ENCODE measurements at places on chromosomes 1 and 21.

GRCh38 chr1:119222271-119222670 lies 81.8 kb upstream of the WARS2 start:
- no peak for DNase-seq

DNA sequence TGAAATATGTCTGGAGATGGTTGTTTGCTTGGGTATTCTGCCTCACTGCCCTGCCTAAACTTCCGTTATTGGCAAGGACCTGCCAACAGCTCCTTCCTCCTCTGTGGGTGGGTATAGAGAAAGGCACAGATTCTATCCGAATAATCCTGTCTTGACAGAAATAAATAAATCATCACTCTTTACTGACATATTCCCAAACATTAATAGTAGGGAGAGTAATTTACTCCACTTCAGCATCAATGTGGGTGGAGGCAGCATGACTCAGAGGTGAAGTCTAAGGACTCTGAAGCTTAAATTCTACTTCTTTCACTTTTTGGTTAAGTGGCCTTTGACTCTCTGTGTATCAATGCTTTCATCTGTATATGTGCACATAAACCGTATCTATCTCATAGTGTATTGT lies 2.9 kb downstream of the CD84 start:
- DNase-seq = no peak

DNA sequence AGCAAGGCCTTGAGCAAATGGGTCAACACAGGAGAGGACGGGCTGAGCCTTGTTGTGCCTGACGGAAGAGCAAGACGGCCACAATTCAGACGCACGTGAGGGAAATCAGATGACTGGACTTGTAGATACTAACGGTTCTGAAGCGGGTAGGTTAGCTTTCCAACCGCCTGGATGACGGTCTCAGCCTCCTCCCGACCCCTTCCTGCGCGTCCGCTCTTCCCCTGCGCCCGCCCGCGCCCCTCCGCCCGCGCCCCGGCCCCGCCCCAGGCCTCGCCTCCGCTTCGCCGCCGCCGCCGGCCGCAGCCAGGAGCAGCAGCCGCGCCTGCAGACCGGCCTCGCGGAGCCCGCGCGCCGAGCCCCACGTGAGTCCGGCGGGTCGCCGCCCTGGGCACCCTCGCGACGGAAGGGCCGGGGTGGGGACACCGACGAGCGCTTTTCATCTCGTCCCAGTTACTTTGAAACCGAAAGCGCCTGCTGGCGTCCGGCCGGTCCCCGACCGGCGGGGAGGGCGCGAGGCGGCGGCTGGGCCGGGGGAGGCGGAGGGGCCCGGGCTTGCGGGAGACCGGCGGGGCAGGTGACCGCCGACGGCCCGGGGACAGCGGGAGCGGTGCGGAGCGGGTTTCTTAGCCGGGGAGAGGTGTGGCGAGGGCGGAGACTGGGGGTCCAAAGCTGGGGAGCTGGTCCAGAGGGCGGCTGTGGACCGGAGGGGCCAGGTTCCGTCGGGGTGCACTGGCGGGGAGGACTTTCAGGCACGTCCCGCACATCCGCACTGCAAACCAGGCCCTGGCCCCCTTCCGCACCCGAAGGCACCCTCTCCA lies at the start of gene TRAF5:
TRAF5 (plus strand) TSS at position 306 of the 818 bp plus-strand sequence. CDS start 26,407 bp downstream, outside the sequence.
- peak; percentile 67 for DNase-seq

DNA sequence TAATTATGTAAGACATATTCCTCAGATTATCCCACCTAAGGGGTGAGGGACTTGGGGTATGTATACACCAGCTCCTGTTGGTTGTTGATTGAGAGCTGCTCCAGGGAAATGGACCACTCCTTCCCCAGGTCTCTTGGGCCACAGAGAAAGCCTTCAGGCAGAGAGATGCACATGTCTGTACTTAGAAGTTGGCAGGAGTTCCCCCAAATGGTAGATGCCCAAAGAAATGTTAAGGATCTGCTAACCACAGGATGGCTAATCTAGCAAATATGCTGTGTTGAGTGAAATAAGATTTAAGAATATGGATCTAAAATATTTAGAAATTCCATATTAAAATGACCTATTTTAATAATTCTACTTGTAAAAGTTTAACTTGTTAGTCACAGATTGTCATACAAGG lies 100.8 kb upstream of the DNAH14 start:
- no peak for DNase-seq

GRCh38 chr1:27044613-27045151 lies 32.0 kb upstream of the TENT5B start:
- DNase-seq = peak; percentile 82

GRCh38 chr1:41647221-41648135 lies 163.0 kb upstream of the EDN2 start:
- DNase-seq = no peak

GRCh38 chr1:178458203-178458602 lies 38.6 kb downstream of the CLEC20A start:
- no peak for DNase-seq

DNA sequence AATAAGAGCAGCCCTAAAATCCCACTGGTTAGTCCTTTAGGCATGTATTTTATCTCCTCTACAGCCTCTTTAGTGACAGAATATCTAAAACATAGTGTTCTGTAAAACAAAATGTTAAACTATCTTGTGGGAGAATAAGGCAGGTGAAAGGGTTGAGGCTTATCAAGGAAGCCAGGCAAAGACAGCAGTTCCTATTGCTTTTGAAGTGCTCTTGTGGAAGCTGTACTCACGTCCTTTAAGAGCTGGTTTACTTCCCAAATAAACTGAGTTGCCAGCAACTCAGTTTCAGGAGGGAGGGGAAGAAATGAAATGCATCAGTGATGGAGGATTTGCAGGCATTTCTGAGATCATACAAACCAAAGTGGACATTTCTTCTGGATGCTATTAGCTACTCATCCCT lies 529.6 kb upstream of the ZRANB2 start:
- no peak for DNase-seq

GRCh38 chr1:116436611-116436970 lies 63.5 kb downstream of the ATP1A1 start:
- DNase-seq = no peak

- DNase-seq = peak; percentile 22
Measured at GRCh38 chr1:40185951-40186864, 25.0 kb downstream of the RLF start.

- DNase-seq = peak; percentile 85
Measured at GRCh38 chr1:54158071-54158470, 5.3 kb upstream of the CDCP2 start.

DNA sequence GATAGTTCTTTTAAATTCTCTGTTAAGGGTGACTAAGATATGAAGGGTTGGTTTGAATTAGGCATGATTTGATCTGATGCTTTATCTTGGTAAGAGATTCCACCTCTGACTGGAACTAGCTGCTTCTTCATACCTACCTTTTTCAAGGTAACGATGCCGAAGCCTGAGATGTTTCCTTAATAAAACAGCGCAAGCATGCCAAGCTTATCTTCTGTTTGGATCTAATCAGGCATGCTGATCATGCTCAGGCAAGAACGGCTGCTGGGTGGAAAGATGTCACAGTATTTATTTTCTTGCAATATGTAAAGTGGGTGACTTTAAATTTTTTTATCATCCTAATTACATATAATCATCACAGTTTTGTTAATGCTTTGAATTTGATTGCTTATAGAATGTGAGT lies 148.7 kb downstream of the ADGRL2 start:
- DNase-seq = no peak

DNA sequence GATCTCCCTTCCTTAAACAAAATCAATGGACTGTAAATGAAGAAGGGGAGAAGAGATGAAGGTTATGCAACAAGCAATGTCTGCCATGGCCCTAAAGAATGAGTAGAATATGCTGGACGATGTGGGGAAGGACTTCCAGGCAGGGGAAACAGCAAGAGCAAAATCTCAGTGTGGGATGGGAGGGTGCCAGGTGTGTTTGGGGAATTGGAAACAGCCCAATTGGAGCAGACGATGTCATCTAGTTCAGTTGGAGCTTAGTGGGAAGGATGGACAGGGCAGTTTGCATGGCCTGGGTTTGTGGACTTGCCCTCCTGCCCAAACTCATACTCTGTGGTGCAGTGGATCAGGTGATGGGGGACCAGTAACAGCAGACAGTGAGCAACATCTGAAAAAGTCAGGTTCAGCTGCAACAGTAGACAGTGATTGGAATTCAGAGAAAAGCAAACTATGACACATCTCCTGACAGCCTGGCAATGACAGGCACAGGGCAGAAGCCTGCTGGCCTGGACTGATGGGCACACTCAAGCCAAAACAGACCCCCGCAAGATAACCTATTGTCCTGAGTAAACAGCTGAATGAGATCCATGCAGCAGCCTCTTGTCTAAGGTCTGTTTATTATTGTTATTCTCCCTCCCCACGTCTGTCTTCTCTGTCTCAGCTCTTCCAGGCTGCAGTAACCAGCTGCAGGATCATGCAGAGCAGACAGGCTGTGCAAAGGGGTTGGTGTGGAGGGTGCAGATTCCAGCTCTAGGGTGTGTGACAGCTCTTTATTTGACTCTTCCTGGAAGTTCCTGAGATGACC lies 50.5 kb upstream of the PRELP start:
- DNase-seq = no peak

DNA sequence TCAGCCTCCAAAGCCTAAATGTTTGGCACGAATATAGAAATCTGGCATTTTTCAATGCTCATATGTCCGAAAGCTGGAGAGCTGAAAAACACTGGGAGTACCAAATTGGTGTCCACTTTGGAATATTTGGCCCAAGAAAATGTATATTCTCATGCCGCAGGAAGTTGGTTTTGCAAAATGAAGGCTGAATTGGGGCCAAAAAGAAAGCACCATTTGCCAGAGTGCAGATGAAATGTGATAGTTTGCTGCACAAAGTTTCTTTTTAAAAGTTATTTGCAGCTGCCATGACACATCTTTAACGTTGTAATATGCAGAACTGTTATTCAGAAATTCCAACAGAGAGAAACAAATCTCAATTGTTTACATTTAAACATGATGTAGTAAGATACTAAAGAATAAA lies 124.2 kb upstream of the LYPLAL1 start:
- no peak for DNase-seq
